Activated CD4-positive, alpha-beta T cell treated with anti-CD3 and anti-CD28 coated beads, Interleukin-2, amount 10 ng/mL, durations not matched to agents 24 days and 14 days (primary cell): ENCODE measurements at places on chromosomes 13 and 19. TPM values are rescaled to one million over a fixed set of nuclear protein-coding genes. Genes with fewer than 3 reads are reported as not detected.

The ZNF296 gene
- 4.7 and 5.3 TPM in 2 replicates for total RNA-seq

The SLAIN1 gene
- total RNA-seq = 28.7 and 29.1 TPM in 2 replicates

The ANGPTL8 gene
- not detected in 2 replicates for total RNA-seq

The ZNF91 gene
- total RNA-seq = 25.0 and 31.1 TPM in 2 replicates

The DLEU7 gene
- total RNA-seq = not detected in 2 replicates

The ZNF285 gene
- not detected in 2 replicates for total RNA-seq

The SOX1 gene
- not detected in 2 replicates for total RNA-seq

The CABP5 gene
- not detected in 2 replicates for total RNA-seq

The ZNF208 gene
- 0.07 TPM in 1 of 2 replicates, not detected in the other for total RNA-seq

The UQCR11 gene
- 194 and 195 TPM in 2 replicates for total RNA-seq

The MAP4K1 gene
- total RNA-seq = 156 and 172 TPM in 2 replicates

GRCh38 chr19:13487985-13488384, 18.3 kb downstream of the CACNA1A start:
- DNase-seq = no peak

GRCh38 chr19:36041831-36042230, 9.2 kb upstream of the CLIP3 start:
- DNase-seq = no peak

DNA sequence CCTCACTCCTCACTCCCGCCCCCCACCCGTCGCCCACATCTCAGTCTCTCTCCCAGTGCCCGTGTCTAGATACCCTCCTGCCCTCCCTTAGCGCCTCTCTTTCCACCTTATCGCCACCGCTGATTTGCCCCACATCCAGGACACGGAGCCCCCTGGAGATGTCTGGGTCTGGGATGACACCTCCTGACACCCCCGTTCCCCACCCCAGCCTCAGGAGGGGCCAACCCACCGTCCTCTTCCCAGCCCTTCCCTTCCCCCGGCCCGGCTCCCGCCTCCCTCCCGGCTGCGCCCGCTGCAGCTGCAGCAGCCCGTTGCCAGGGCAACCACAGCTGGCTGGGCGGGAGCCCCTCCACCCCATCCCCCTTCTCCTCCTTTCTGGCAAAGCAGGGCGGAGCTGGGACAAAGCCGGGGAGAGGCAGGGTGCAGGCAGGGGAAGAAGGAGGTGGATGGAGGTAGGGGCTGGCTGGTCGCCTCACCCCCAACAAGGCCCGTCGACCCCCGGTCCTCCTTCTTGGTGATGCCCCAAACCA, 13.5 kb downstream of the DPF1 start:
- no peak for DNase-seq

DNA sequence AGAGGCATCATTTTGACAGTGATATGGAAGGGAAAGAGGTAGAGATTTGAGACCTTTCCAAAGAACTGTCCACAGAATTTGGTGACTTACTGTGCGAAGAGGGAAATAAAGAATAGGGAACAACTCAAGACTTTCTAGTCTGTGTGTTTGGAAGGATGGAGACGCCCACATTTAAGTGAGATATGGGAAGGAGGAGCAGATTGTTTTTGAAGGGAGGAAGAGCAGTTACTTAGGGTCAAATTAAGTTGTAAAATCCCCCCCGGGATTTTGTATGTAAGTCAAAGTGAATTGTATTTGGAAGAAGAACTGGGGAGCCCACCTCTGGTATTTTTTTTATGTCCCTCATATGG, 1.2 kb downstream of the USPL1 start:
- no peak for DNase-seq

DNA sequence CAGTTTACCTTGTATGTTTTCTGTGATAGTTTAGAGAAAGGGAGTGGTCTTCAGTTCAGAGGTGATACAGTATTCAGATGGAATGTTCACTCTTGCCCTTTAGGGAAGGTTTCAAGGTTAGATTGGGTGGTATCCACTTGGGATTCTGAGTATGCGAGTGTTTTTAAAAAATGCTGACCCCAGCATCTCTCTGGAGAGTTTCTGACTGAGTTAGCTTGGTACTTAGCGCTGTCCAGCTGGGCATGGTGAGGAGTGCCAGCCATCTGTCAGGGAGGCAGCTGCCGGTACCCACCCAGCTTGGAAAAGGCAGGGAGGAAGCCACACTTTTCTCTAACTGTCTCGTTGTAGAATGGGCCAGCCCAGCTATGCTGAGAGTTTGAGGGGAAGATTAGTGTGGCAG, 63.3 kb downstream of the ARHGEF7 start:
- no peak for DNase-seq

GRCh38 chr19:49339301-49340068, 4.3 kb downstream of the CD37 start:
- DNase-seq = no peak

DNA sequence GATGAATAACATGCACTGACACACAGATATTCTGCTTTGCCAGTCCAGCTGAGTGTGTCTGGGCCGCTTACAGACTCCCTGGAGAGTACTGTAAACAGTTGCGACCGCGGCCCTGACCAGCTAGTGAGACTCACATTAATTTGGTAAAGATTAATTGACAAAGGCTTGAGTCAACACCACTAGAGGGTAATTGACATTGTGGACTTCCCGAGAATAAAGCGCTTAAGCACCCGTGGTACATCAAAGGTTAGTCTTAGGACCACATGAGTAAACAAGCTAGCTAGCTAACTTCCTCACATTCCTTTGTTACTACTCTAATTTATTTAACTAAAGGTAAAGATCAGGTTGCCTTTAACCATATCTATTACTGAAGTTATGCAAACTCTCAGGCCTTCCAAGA, 624.4 kb upstream of the ARGLU1 start:
- DNase-seq = no peak

- DNase-seq = peak; percentile 89
Observed at GRCh38 chr19:55353803-55354697, 469 bp downstream of the COX6B2 start.

DNA sequence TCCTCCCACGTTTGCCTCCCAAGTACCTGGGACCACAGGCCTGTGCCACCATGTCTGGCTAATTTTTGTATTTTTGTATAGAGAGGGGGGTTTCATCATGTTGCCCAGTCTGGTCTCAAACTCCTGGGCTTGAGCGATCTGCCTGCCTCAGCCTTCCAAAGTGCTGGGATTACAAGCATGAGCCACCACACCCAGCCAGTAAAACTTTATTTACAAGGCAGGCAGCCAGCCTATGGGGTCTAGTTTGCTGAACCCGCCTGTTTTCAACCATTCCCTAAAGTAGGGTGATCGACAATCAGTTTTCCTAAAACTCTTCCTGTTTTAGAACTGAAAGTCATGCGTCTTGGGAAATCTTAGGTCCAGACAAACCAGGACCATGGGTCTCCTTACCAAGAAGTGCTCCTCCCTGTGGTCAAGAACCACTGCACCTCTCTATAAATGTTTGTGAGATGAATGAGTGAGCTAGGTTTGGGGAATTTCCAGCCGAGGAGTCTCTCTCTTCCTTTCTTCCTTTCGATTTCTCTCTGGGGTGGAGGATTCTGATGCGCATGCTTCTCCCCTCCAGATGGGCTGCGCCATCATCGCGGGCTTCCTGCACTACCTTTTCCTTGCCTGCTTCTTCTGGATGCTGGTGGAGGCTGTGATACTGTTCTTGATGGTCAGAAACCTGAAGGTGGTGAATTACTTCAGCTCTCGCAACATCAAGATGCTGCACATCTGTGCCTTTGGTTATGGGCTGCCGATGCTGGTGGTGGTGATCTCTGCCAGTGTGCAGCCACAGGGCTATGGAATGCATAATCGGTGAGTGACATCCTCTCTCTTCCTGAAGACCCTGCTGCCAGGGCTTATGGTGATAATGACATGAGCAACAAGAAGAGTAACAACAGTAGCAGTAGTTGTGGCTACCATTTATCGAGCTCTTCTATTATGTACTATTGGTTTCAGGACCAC, 38.7 kb downstream of the ADGRE1 start:
- peak; percentile 85 for DNase-seq

GRCh38 chr13:44198826-44199225, 174.8 kb upstream of the SERP2 start:
- DNase-seq = no peak

DNA sequence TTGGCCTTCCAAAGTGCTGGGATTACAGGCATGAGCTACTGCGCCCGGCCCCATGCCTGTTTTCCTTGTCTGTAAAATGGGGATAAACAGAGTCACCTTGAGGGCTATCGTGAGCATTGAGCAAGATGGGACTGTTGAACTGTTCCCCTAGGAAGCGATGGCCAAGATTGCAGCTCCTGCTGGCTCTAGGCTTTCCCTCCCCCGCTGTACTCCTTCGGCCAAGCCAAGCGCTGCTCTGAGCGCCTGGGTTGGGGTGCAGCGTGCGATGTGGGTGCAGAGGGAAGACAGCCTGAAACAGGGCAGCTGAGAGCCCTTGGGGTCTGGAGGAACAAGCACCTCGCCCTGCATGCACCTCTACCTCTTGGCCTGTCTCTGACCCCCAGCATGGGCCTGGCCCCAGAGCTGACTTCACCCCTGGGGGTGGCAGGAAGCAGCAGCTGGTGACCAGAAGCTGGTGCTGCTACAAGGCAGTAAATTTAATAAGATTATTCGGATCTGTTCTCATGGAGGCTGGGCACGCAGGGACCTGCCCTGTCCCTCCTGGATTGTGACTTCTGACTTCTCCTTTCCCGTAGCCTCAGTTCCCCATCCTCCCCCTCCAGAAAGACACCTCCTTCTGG, 5.3 kb downstream of the GNG8 start:
- DNase-seq = no peak

DNA sequence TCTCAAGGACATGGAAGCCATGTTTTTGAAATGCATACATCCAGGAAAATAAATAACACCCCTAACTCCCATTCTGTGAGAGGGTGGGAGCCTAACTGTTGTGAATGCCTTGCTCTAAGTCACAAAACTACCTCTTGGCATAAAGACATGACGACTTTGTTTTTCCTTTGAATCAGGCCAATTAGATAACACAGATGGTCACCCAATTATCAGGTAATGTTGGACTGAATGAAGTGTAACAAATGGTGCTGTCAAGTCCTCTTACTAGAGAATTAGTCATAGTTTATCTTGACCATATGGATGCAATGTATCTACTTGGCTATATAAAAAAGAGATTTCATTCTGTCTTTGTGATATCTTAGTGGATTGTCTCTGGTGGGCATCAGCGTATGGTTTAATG, 553.6 kb upstream of the ATXN8OS start:
- DNase-seq = no peak

GRCh38 chr13:73993661-73994060, 140.5 kb downstream of the KLF12 start:
- DNase-seq = no peak
